ENCODE measurements at places on chromosomes 11 and 22.

DNA sequence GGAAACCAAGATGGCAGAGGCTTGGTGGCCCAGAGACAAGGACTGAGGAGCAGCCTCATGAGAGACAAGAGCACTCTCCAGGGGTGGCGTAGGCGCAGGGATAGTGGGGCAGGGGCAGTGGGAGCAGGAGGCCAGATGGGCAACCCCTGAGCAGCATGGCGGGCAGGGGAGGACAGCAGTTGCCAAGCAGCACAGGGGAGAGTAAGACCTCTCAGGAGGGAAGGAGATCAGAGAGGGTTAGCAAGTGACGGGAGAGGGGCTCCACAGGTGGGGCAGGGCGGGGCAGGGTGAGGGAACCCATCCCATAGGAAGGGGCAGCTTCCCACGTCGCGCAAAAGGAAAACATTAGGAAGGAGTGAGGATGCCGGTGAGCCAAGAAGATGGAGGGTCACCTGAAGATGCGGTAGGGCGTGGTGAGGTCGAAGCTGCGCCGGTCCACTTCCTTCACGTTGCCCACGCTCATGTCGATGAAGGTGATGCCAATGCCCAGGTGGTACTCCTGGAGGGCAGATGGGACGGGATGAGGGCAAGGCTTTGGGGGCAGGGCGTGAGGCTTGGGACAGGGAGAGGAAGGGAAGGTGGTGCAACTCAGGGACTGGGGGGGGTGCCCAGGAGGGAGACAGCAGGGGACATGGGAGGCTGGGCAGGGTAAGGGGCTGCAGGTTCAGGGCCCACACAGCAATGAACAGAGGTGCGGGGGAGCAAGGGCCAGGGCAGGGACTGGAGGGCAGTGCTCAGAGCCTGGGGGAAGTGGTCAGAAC, 35.4 kb upstream of the PDE2A start:
- no peak for DNase-seq

DNA sequence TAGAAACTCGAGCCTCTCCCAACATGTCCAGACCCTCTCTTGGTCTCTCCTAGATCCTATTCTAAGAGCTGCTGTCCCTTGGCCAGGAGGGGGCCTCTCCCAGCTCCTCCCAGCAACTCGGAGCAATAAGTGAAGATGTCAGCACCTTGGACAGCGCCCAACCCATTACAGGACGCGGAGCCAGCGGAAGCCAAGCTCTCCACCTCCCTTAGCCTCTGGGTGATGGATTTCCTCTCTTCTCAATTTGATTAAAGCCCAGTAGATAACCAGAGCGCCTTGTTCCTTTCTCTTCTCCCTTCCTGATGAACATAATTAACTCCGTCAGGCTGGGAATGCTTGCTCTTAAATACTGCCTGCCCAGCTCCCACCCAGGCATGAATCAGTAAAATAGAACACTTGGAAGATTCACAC, 26.2 kb upstream of the TPBGL start:
- DNase-seq = no peak

- no peak for DNase-seq
Measured at GRCh38 chr22:33000342-33001280, 57.6 kb downstream of the SYN3 start.

GRCh38 chr11:115503886-115504275, 334 bp downstream of the CADM1 start:
- no peak for DNase-seq

GRCh38 chr11:100681064-100681502, 6.0 kb upstream of the ARHGAP42 start:
- DNase-seq = peak; percentile 11

- DNase-seq = no peak
Measured at GRCh38 chr11:80816966-80817365, 1376.1 kb upstream of the TENM4 start.

DNA sequence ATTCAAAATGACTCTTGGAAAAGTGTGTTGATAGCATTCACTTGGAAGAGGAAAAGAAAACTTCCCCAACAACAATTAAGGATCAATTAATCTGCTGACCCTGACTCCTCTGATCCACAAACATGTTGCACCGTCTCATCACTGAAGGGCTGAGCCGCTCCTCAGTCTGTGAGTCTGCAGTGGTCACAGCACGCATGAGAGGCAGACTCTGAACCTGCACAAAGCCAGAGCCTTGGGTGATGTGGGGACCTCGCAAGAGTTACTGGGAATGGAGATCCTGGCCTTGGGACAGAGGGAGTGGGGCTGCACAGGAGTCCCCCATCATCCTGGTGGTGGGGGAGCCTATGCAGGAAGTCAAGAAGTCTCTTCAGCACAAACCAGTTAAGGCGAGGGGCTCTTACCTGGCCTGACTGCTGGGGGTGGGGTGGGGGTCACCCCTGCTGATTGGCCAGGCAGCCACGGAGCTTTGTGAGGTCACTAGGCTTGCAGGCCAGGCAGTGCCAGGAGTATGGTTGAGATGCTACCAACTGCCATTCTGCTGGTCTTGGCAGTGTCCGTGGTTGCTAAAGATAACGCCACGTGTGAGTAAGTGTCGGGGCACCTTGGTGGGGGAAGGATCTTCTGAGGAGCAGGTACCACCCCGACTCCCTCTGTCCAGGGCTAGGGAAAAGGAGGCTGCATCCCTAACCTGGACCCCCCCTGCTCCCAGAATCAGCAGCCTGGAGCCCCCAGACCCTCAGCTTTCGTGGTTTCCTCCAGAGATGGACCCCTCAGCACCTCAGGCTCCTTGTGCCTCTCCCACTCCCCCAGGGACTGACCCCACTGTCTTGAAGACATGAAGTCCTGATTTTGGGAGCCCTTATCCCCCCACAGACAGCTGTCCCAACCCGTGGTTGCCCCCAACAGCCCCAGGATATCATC, at the start of gene ACR:
Gene ACR (plus strand): TSS at position 477 of the 921 bp plus-strand sequence. CDS start 32 bp downstream, at position 509.
- DNase-seq = no peak

DNA sequence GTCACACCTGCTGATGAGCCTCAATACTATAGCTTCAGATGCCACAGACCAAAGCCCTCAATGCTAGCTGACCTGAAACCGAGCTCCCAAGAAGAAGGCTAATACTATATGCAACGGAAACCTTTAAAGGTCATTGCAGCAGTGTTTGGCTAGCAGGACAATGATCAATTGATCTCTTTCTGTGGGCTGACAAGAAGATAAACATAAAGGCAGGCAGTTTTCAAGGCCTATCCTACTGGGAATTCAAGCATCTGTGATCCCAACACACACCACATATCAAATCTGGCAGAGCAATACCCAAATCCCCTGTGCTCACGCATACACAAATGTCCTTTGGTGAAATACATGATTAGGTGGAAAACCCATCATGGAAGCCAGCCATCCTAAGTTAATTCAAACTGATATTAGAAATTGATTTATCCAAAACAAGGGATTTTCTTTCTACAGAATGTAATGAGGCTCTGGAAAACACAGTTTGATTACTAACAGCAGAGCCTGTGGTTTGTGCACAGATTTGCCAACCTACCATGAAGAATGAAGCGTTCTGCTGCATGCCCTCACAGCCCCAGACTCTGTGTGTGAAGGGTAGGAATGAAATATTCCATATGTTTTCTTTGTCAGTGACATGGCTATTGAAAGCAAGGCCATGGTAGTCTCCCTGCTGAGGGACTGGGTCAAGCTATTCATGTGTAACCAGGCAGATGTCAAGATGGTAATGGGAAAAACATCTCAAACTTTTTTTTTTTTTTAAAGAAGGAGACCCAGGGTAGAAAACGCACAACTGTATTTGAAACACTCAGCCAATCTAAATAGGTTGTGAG, 12.2 kb downstream of the LGR4 start:
- no peak for DNase-seq

DNA sequence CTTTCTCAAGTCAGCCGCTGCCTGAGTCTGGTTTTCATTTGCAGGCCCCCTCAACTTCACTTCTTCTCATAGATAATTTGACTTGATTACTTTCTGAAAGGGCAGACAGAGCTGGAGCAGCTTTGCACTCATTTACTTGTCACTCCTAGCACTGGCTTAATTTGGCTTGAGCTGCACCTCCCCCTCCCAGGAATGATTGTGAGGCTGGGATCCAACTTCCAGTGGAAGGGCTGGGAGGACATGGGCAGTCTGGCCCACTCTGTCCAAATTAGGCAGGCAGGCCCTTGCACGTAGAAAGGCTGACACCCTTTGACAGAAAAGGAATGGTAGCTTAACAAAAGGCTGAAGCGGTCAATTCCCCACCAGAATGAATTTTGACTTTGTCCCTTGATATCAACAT, 453.9 kb downstream of the ETS1 start:
- DNase-seq = no peak

DNA sequence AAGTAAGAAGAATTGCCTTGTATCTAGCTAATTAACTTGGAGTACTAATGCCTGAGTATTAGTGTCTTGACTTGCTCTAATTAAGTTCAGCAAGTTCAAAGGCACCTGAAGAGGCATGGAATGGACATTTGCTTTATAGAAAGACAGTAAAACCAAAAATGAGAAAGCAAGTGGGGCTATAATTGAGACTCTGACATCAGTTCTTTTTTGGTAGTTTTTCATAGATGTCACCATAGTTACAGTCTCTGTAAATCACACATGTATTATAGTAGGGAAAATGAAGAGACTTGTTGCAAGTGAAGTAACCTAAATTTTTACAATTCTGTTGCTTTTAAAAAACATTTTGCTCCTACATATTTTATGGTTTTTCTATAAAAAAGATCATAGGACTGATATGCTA, 178.0 kb downstream of the HIPK3 start:
- no peak for DNase-seq

GRCh38 chr11:113201054-113201818, 113.1 kb upstream of the TTC12 start:
- DNase-seq = no peak

DNA sequence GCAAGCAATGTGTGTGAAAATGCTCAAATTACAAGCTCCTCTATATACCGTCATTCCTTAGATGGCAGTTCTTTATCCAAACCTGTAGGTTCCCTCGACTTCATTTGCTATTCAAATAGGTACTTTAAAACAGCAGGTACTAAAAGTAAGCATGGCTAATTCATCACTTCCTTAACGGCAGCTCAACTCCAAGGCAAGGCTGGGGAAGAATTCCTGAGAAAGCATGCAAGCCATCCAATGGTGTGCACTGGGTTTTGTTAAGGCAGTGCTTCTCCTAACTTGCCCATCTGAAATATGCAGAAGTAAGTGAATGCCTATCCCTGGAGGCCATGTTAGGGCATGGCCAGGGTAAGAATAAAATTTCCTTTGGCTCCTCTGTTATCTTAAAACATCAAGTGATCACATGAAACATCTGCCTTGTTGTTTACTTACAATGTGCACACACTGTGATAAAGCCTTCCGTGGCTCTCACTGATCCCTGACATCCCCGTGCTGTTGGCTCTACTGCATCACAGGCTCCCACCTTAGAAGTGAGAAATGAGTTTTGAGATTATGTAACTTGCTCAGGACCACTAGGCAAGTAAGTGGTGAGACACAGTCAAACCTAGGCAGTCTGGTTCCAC, 52.1 kb downstream of the SMCO4 start:
- no peak for DNase-seq

GRCh38 chr11:65485920-65486219, 13.0 kb upstream of the MALAT1 start:
- DNase-seq = no peak

DNA sequence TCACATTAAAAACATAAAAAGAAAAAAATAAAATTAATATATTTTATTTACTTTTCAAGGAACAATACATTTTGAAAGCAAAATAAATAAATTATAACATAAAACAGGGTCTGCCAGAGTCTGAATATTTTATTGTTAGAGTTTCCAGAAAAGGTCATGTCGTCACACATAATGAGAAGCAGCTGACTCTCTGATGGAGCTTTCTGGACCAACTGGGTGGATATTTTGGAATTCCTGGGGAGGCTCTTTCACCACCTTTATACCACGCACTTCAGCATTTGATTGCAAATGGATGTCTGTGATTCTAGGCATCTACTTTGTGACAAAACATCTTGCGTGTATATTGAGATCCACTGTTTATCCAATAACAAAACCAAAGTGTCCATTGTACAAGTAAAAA, 455.0 kb upstream of the CCDC179 start:
- DNase-seq = no peak

GRCh38 chr11:36492724-36493304, 17.3 kb downstream of the TRAF6 start:
- no peak for DNase-seq

GRCh38 chr11:37504921-37505320, 906.9 kb upstream of the RAG2 start:
- no peak for DNase-seq

GRCh38 chr11:114396916-114397315, 3.4 kb downstream of the C11orf71 start:
- no peak for DNase-seq

GRCh38 chr22:35400501-35400790, 506 bp downstream of the MCM5 start:
- no peak for DNase-seq

DNA sequence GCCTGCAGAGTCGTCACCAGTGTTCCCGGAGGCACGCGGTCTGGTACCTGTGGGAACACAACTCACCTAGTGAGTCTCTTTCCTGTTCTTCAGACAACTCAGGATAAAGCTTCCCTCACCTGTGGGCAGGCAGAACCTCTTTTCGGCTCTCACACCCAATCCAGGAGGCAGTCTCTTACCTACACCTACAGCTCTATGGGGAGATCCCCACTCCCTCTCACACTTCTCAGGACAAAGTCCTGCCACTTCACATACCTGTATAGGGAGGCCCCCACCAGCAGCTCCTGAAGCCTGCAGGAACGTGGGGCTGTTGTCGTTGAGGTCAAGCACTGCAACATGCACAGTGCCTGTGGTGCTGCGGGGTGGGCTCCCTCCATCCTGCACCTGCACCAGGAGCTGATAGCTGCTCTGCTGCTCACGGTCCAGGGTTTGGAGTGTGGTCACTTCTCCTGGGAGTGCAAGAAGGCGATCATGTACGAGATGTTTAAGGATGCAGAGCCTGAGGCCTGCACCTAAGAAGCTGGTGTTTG, 12.2 kb upstream of the TPP1 start:
- no peak for DNase-seq

DNA sequence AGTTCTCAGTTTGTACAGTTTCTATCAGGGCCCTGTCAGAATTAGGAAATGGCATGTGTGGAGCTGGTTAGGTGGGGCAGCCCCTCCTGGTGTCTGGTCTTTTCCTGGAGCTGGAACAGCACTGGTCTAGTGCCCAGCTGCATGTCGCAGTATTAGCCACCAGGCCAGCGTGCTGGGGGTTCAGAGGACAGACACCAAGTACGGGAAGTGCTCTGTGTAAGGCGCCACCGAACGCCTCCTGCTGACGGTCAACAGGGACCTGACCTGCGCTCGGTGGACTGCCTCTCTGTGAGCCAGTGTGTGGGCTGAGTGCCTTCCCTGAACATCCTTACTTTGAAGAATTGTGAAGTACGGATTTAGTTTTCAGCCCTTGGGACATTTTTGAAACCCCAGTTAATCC, 33.9 kb downstream of the AP2A2 start:
- no peak for DNase-seq

DNA sequence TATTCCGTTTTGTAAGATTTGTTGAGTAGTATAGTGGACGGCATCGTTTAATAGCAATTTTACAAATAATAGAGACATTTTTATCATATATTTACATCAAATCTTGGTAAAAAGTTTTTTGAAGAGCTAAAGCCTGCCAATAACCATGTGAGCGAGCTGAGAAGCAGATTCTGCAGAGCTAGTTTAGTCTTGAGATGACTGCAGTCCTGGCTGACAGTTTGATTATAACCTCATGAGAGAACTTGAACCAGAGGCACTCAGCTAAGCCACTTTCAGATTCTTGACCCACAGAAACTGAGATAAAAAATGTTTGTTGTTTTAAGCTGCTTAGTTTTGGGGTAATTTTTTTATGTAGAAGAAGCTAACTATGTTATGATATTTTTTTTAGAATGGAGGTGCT, 78.9 kb downstream of the PDE3B start:
- no peak for DNase-seq
